ENCODE measurements at places on chromosomes 1 and 21.

DNA sequence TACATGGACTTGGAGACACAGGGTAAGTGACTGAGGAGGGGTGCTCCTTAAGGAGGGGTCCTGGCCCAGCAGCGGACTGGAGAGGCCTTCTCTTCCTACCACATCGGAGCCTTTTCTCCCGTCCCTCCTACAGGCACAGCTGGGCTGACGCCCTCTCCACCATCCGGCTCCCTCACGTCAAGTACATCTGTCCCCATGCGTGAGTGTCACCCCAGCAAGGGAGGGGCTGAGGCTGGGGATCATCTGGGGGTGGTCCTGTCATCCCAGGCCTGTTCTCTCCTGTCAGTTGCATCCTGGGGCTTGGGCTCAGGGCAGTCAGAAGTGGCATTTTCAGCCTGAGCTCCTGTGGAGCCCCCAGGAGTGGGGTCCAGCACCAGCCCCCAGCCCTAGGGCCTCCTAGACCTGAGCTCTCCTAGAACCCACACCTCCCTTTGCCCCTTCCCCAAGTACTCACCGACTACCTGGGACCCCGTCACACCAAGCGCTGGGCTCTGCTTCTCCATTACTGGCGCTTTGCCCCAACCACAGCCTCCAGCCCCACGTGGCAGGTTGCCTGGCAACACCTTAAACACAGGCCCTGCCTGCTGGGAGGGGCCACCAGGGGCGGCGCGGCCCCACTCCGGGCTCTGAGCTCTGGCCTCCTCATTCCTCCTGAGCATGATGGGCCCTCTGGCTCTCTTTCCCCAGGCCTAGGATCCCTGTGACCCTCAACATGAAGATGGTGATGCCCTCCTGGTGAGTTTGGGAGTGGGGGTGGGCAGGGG lies 2.3 kb downstream of the LYPLA2 start:
- DNase-seq: peak; percentile 59

GRCh38 chr1:172154551-172154950 lies 265.9 kb upstream of the C1orf105 start:
- no peak for DNase-seq

- no peak for DNase-seq
These were observed 73.2 kb downstream of the AK5 start for GRCh38 chr1:77355010-77355409.

GRCh38 chr1:52603630-52604029 lies 1.5 kb downstream of the GPX7 start:
- DNase-seq: no peak

DNA sequence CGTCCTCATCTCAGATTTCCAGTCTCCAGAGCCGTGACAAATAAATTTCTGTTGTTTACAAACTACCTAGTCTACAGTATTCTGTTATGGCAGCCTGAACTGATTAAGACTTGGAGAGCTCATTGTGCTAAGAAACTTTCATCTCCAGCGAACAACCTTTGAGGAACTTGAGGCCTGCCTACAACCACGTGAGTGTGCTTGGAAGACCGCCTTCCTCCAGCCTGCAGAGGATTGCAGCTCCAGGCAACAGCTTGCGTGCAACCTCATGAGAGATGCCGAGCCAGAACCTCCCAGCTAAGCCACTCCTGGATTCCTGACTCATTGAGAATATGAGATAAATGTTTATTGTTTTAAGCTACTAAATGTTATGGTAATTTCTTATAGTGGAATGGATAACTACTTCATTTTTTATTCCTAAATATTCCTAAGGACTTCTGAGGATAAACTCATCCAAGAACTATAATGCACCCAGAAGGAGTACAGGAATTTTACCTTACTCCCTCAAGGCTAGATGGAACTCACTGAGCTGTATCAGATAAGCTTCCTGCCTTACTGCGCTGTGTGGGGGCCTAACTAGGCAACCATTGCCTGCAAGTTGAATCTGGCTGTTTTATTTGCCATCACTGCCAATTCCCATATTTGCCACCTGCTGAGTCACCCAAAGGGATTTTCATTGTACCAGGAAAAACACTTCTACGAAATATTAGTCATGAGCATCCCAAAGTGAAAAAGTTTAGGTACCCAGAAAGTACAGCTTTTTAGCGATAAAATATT lies 17.6 kb downstream of the FAM177B start:
- peak; percentile 71 for DNase-seq

GRCh38 chr1:47675721-47676120 lies 237.9 kb downstream of the FOXD2 start:
- no peak for DNase-seq

DNA sequence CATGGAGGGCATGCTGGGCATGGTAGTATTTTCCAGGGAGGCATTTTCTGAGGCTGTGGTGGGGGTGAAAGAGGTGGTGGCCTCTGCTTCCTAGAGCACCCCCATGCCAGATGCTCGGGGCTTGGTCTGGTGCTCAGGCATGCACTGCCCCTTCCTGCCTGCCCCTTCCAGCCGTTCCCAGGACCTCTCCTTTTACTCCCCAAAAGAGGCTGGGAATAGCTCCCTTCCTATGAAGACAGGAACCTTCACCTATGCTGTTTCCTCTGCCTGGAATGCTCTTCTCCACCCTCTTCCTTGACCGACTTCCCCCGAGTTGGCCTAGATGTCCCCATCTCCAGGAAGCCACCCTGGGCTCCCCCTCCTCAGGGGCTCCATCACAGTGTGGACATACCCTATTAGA lies 9.1 kb downstream of the EDN2 start:
- no peak for DNase-seq

- DNase-seq: no peak
These were observed 15.2 kb downstream of the DBT start for GRCh38 chr1:100234432-100234831.

DNA sequence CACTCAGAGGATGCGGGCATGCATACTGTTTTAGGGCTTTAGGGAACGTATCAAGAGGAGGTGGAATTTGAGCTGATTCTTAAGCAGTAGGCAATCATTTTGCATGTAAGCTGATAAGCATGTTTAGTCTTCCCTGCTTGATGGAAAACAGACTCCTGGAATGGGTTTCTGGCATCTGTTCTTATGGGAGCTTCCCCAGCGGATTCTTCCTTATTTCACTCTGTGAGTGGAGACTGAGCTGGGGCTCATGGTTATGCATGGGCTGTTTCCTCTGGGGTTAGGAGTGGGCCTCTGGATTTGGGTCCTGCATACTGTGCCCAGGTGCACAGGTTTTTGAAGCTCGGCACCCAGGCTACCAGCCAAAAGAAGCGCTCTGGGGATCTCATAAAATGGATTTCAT lies 93.4 kb downstream of the DIRAS3 start:
- peak; percentile 64 for DNase-seq

- DNase-seq: no peak
These were observed 51.2 kb downstream of the WLS start for GRCh38 chr1:68181165-68181556.

DNA sequence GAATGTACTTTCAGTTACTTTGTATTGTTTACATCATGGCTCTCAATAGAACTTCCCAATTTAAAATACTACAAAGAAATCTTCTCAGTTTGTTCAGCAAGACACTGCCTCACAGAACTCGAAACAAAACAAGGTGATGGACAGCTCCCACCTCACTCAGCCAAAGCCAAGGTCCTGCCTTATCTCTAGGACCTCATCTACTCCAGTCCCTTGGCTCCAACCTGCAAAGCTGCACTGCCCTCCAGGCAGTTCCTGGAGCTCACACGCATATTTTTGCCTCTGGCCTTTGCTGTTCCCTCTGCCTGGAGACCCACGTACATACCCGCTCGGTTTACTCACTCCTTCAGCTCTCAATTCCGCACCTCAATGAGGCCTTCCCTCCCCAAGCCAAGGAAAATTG lies 40.3 kb downstream of the MCOLN2 start:
- DNase-seq: no peak
